ENCODE measurements at places on chromosomes 6 and 20. TPM values are rescaled to one million over a fixed set of nuclear protein-coding genes. Genes with fewer than 3 reads are reported as not detected.

Gene BANF2
- total RNA-seq: not detected

Gene PRPH2
- 0.27 TPM for total RNA-seq

Gene CTAGE9
- not detected for total RNA-seq

Gene TMEM217
- total RNA-seq: 7.3 TPM

Gene METTL24
- 3.0 TPM for total RNA-seq

Gene BACH2
- total RNA-seq: 5.7 TPM

Gene PPARD
- total RNA-seq: 21.2 TPM

DNA sequence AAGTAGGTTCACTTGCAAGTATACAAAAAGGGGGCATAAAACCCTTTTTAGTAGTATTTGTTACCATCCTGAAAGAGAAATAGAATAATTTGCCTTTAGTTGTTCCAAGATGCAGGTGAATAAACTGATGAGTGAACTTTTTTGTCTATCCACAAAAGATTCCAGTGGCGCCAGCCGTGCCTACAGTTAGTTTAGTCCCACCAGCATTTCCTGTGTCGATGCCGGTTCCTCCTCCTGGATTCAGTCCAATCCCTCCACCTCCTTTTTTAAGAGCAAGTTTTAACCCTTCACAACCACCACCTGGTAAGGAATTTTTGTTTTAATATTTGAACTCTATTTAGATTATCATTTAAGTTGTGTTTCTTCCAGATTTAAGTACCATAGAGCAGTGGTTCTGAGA lies 90.9 kb downstream of the SCAF8 start:
- DNase-seq: no peak
- no peak overlapping the region for H3K27ac ChIP-seq
- H3K27me3 ChIP-seq: no peaks in the 10 kb centered on the region
- H3K4me1 ChIP-seq: no peaks in the 10 kb centered on the region
- no peak overlapping the region for H3K4me3 ChIP-seq

DNA sequence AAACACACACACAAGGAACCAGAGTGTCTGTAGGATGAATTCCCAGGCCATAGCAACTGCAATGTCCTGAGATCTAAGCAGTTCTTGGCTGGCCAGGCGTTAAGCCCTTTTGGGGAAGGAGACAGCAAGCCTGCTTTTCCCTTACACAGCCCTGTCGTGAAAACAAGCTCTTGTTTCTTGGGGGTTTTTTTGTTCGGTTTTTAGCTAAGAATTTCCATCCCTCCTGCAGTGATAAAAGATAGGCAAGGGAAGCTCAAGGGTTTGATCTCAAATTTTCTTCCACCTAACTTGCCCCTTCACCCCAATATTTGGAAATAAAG lies 1.5 kb downstream of the TNFRSF21 start:
- peak overlapping the region; percentile 52 for H3K4me3 ChIP-seq
- H3K36me3 ChIP-seq: no peaks in the 10 kb centered on the region
- no peaks in the 10 kb centered on the region for H3K27me3 ChIP-seq
- DNase-seq: no peak

GRCh38 chr6:48817333-48818051 lies 645.6 kb downstream of the MMUT start:
- H3K4me1 ChIP-seq: no peaks in the 10 kb centered on the region
- H3K36me3 ChIP-seq: no peaks in the 10 kb centered on the region
- H3K27me3 ChIP-seq: no peaks in the 10 kb centered on the region
- no peak overlapping the region for H3K27ac ChIP-seq
- no peak for DNase-seq
- H3K4me3 ChIP-seq: no peak overlapping the region

- H3K27ac ChIP-seq: no peak overlapping the region
- no peak for DNase-seq
- no peaks in the 10 kb centered on the region for H3K36me3 ChIP-seq
- no peaks in the 10 kb centered on the region for H3K4me1 ChIP-seq
- no peaks in the 10 kb centered on the region for H3K27me3 ChIP-seq
- no peak overlapping the region for H3K4me3 ChIP-seq
Observed at GRCh38 chr6:151524059-151524458, 30.2 kb downstream of the CCDC170 start.

GRCh38 chr6:1335367-1336037 lies 23.6 kb downstream of the FOXQ1 start:
- peak; percentile 82 for DNase-seq
- H3K36me3 ChIP-seq: no peaks in the 10 kb centered on the region
- H3K27ac ChIP-seq: no peak overlapping the region
- no peaks in the 10 kb centered on the region for H3K27me3 ChIP-seq
- H3K4me1 ChIP-seq: peaks cover 2% of the 10 kb centered on the region

- no peaks in the 10 kb centered on the region for H3K27me3 ChIP-seq
- H3K27ac ChIP-seq: no peak overlapping the region
- peaks cover 9% of the 10 kb centered on the region for H3K36me3 ChIP-seq
- H3K4me3 ChIP-seq: no peak overlapping the region
- H3K4me1 ChIP-seq: no peaks in the 10 kb centered on the region
- no peak for DNase-seq
Observed at GRCh38 chr6:43789447-43789846, 19.4 kb downstream of the VEGFA start.

- H3K27ac ChIP-seq: no peak overlapping the region
- no peak for DNase-seq
- H3K4me1 ChIP-seq: no peaks in the 10 kb centered on the region
- no peaks in the 10 kb centered on the region for H3K27me3 ChIP-seq
Observed at GRCh38 chr20:33689973-33690372, 3.8 kb upstream of the E2F1 start.

- H3K4me3 ChIP-seq: no peak overlapping the region
- DNase-seq: no peak
Observed at GRCh38 chr6:101578306-101578705, 184.8 kb downstream of the GRIK2 start.

DNA sequence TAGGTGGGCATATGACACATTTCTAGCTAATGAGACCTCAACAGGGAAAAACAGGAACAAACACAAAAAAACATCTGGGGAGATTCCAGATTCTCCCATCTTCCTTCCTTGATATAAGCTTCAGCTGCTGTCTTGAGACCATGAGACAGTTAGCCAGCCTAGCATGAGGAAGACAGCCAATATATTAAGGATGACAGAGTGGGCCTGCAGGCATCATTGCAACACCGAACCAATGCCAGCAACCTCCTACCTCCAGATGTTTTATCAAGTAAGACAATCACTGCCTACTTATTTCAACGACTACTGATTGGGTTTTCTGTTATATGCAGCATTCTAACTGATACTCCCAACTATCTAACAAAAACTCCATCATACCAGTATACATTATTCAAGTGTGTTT lies 119.0 kb downstream of the ISM1 start:
- no peak overlapping the region for H3K4me3 ChIP-seq
- H3K27ac ChIP-seq: no peak overlapping the region
- no peaks in the 10 kb centered on the region for H3K4me1 ChIP-seq

DNA sequence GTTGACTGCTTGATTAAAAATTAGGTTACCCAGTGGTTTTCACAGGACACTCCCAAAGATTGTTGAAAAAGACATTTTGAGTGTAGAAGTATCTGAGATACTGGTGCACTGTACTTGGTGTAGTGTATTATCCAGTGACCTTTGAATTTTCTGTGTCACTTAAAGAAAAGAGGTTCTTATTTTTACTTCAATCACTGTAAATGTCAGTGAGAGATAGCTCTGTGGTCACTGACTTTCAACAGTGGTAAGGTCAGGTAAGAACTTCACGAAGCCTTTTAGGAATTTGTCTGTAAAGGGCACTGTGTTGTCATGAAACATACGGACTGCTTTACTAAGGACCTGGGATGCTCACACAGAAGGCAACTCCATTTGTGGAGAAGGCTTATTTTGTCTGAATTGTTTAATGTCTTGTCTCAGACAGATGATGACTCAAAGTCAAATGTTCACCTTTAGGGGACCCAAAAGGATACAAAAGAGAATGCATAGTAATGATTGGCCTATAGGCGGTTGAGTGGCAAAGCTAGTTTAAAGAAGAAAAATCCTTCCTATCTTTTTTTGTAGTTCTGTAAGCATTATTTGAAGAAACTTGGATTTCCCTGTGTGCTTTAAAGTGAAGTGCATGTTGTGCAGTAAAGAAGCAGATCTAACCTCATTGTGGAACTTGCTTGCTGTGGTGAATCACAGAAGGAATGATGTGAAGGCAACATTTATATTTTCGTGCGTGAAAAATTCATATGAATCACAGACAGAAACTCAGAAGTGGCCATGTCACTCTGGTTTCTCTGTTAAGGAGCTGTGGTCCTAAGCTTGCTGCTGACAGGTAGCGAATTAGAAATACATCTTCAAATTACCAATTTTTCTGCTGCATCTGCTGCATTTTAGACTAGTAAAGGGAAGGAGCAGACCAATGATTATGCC lies 47.3 kb downstream of the ZFAND3 start:
- no peaks in the 10 kb centered on the region for H3K36me3 ChIP-seq
- H3K27ac ChIP-seq: no peak overlapping the region
- H3K4me3 ChIP-seq: no peak overlapping the region
- no peaks in the 10 kb centered on the region for H3K4me1 ChIP-seq
- no peak for DNase-seq
- no peaks in the 10 kb centered on the region for H3K27me3 ChIP-seq

DNA sequence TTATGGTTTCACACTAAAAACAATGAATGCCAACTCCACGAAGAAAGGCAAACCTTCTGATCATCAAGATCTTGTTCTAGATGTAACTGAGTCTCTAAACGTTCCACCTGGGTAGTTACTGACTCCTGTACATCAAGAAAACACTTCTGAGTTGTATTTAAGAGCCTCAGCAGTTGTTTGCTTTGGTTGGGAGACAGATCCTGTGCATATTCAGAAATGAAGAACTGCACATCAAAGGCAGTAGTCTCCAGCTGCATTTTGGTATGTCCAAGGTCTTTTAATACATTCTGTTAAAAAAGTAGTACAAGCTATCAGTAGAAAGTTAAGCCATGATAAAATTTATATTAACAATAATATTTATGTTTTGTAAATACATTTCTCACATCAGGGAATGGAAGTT lies 41.3 kb downstream of the DST start:
- no peaks in the 10 kb centered on the region for H3K36me3 ChIP-seq
- H3K4me3 ChIP-seq: no peak overlapping the region
- DNase-seq: no peak
- no peaks in the 10 kb centered on the region for H3K4me1 ChIP-seq

GRCh38 chr20:41095110-41095969 lies 42.0 kb upstream of the PLCG1 start:
- DNase-seq: peak; percentile 47
- H3K4me1 ChIP-seq: no peaks in the 10 kb centered on the region
- H3K36me3 ChIP-seq: no peaks in the 10 kb centered on the region
- no peaks in the 10 kb centered on the region for H3K27me3 ChIP-seq
- no peak overlapping the region for H3K27ac ChIP-seq

DNA sequence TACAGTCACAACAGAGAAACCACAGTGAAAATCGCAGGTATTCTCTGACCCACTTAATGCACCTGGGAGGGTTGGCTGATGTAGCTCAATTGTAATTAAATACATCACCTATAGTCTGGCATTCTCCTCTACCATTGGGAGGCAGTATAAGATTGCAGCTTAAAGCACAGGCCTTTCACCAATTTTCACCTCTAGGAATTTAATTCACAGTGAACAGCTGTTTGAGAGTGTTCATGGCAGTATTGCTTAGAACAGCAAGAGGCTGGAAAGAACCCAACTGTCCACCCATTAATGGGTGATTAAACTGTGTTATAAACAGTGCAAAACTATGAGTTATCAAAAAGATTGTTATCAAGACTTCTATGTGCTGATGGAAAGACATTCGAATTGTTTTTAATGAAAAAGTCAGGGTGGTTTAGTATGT lies 2.0 kb downstream of the EDEM2 start:
- no peaks in the 10 kb centered on the region for H3K27me3 ChIP-seq
- no peak overlapping the region for H3K27ac ChIP-seq
- peaks cover 5% of the 10 kb centered on the region for H3K4me1 ChIP-seq
- peak; percentile 10 for DNase-seq

DNA sequence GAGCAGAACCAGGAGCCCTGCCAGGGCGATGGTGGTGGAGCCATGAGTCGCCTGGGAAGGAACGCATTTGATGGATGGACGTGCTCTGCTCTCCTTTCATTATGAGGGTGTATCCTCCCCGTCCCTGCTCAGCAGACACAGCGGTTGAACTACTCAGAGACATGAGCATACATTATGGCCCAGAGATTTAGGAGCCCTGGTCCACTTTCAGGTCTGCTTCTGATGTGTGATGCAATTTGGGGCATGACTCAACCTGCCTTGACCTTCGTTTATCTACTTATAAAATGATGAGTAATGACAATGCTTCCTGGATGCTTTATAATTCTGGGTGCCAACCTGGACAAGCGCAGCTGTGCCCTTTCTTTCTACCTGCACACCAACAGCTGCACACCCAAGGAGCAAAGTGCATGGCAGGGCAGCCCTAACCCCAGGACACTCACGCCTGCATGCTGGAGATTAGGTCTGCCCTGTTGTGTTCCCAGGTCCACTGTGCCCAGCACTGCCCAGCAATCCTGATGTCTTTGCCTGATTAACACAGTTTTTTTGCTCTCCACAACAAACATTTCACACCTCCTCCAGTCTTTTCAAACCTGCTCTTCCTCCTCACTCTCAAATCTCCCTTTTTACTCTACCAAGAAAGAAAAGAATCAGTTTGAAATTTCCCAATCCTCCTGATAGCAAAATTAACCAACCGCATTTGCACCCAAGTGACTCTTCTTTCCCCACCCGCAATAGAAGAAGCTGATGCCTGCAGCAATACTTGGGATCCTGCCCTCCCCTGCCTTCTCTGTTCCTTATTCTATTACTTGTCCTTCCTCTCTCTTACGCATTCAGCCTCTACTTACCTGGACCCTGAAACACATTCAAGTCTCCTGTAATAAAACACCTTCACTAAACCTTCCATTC lies 81.2 kb downstream of the EZR start:
- H3K4me1 ChIP-seq: no peaks in the 10 kb centered on the region
- H3K27ac ChIP-seq: no peak overlapping the region
- no peaks in the 10 kb centered on the region for H3K36me3 ChIP-seq
- DNase-seq: peak; percentile 64
- H3K4me3 ChIP-seq: no peak overlapping the region
- H3K27me3 ChIP-seq: no peaks in the 10 kb centered on the region

GRCh38 chr6:86477500-86478148 lies 459.7 kb upstream of the HTR1E start:
- no peaks in the 10 kb centered on the region for H3K4me1 ChIP-seq
- DNase-seq: no peak
- no peak overlapping the region for H3K4me3 ChIP-seq
- no peaks in the 10 kb centered on the region for H3K27me3 ChIP-seq

DNA sequence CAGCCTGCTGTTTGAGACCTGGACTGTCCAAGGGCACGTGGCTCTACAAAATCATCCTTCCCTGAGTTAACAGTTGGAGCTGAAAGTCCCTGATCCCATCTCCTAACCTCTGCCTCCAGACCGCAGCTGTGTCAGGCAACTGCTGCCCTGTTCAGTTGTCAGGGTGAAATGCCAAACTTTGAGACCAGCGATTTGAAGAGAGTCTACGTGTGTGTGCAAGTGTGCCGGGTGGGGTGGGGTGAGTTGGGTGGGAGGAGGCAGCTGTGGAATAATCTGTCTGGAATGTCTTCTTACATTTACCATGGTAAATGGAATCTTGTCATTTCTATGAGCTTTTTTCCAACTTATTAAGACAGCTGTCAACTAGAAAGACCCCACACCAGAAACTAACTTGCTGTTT lies 81.0 kb upstream of the FAM8A1 start:
- no peak for DNase-seq
- H3K4me3 ChIP-seq: no peak overlapping the region
- H3K4me1 ChIP-seq: no peaks in the 10 kb centered on the region
- no peaks in the 10 kb centered on the region for H3K36me3 ChIP-seq
